ENCODE measurements at places on chromosomes 2 and 18.

GRCh38 chr2:63784461-63784860 is 57.2 kb upstream of the UGP2 start:
- peaks cover 26% of the 10 kb centered on the region for H3K4me1 ChIP-seq
- no peak overlapping the region for H3K27ac ChIP-seq
- DNase-seq, result no peak
- no peaks in the 10 kb centered on the region for H3K27me3 ChIP-seq
- H3K4me3 ChIP-seq, result no peak overlapping the region
- H3K36me3 ChIP-seq, result no peaks in the 10 kb centered on the region

- no peaks in the 10 kb centered on the region for H3K4me1 ChIP-seq
- no peak overlapping the region for H3K4me3 ChIP-seq
- no peak overlapping the region for H3K27ac ChIP-seq
- no peaks in the 10 kb centered on the region for H3K27me3 ChIP-seq
- H3K36me3 ChIP-seq, result no peaks in the 10 kb centered on the region
- DNase-seq, result no peak
These were observed 89.4 kb upstream of the SPTBN1 start for GRCh38 chr2:54366487-54367280.

- no peak for DNase-seq
- H3K27ac ChIP-seq, result no peak overlapping the region
- H3K36me3 ChIP-seq, result no peaks in the 10 kb centered on the region
These were observed 231.6 kb upstream of the SMAD2 start for GRCh38 chr18:48161911-48162698.

GRCh38 chr2:19351499-19351898 is 6.9 kb downstream of the OSR1 start:
- DNase-seq, result no peak
- peaks cover 31% of the 10 kb centered on the region for H3K4me1 ChIP-seq
- H3K27me3 ChIP-seq, result peaks cover 75% of the 10 kb centered on the region
- H3K27ac ChIP-seq, result no peak overlapping the region
- peak overlapping the region; percentile 26 for H3K4me3 ChIP-seq

- H3K4me1 ChIP-seq, result no peaks in the 10 kb centered on the region
- no peak overlapping the region for H3K27ac ChIP-seq
- no peak for DNase-seq
These were observed 21.1 kb upstream of the TMEM163 start for GRCh38 chr2:134739879-134740301.

GRCh38 chr2:202599911-202600310 is 34.9 kb upstream of the FAM117B start:
- no peak overlapping the region for H3K4me3 ChIP-seq
- H3K36me3 ChIP-seq, result no peaks in the 10 kb centered on the region
- H3K27me3 ChIP-seq, result no peaks in the 10 kb centered on the region

- H3K4me1 ChIP-seq, result no peaks in the 10 kb centered on the region
- no peak overlapping the region for H3K27ac ChIP-seq
- H3K27me3 ChIP-seq, result no peaks in the 10 kb centered on the region
- H3K36me3 ChIP-seq, result no peaks in the 10 kb centered on the region
These were observed 110.6 kb upstream of the TNP1 start for GRCh38 chr2:216970359-216970915.

DNA sequence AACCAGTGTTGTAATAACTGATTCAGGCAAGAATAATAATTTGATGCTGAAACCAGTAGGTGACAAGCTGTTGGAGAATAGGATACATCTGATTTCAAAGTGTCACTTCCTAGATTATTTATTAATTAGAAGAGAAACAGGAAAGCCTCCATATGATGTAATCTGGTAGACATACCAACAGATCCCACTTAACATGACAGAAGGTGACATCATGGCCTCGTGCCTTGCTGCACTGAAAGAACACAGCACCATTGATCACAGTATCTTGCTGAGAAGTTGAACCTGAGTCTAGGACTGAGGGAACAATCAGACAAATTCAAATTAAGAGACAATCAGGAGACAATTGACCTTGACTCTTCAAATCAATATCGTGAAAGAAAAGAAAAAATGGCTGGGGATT is 131.6 kb upstream of the DLGAP1 start:
- H3K27me3 ChIP-seq, result no peaks in the 10 kb centered on the region
- H3K4me3 ChIP-seq, result no peak overlapping the region
- no peaks in the 10 kb centered on the region for H3K4me1 ChIP-seq
- H3K27ac ChIP-seq, result no peak overlapping the region
- H3K36me3 ChIP-seq, result no peaks in the 10 kb centered on the region
- no peak for DNase-seq

- no peaks in the 10 kb centered on the region for H3K36me3 ChIP-seq
- H3K27me3 ChIP-seq, result no peaks in the 10 kb centered on the region
- H3K27ac ChIP-seq, result no peak overlapping the region
- no peaks in the 10 kb centered on the region for H3K4me1 ChIP-seq
These were observed 69.8 kb downstream of the CYBRD1 start for GRCh38 chr2:171592036-171592555.

- H3K27me3 ChIP-seq, result no peaks in the 10 kb centered on the region
- H3K36me3 ChIP-seq, result no peaks in the 10 kb centered on the region
- no peak overlapping the region for H3K27ac ChIP-seq
- DNase-seq, result no peak
- no peak overlapping the region for H3K4me3 ChIP-seq
These were observed 38.7 kb downstream of the MCFD2 start for GRCh38 chr2:46876741-46877384.

GRCh38 chr18:37270666-37271052 is 294.9 kb downstream of the CELF4 start:
- no peak for DNase-seq
- no peaks in the 10 kb centered on the region for H3K4me1 ChIP-seq
- no peak overlapping the region for H3K4me3 ChIP-seq
- no peak overlapping the region for H3K27ac ChIP-seq
- no peaks in the 10 kb centered on the region for H3K36me3 ChIP-seq

DNA sequence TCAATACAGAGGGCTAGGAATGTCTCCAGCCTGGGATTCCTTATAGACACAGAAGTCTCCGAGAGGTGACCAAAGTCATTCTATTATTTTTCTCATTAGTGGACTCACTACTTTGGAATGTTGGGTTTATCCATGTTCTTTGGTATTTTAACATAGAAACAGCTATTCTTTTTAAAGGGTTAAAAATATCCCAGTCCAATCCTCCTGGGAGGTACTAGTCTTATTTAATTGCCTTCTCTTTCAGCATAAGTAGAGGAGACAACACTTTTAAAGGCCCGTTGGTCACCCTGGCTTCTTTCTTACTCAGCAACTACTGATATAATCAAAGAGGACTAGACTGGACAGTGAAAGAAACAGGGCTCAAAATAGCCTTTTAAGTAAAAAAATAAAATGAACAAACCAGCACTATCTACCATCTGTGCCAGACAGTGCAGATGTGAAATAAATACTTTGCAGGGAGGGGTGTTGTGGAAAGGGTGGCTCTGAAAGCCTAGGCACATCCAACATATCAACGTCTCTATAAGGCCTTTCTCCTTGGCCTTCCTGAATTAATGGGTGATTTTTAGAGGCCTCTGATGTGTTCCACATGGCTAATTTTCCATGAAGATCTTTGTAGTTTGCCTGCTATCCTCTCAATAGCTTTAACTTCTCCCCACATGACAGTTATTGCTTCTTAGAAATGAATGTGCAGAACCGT is 334.4 kb upstream of the THUMPD2 start:
- H3K36me3 ChIP-seq, result no peaks in the 10 kb centered on the region
- H3K4me3 ChIP-seq, result no peak overlapping the region
- no peak overlapping the region for H3K27ac ChIP-seq
- no peak for DNase-seq
- H3K27me3 ChIP-seq, result no peaks in the 10 kb centered on the region
- no peaks in the 10 kb centered on the region for H3K4me1 ChIP-seq

GRCh38 chr2:109065391-109065734 is 63.6 kb upstream of the SH3RF3 start:
- no peaks in the 10 kb centered on the region for H3K27me3 ChIP-seq
- no peak overlapping the region for H3K4me3 ChIP-seq
- H3K4me1 ChIP-seq, result peaks cover 10% of the 10 kb centered on the region
- H3K27ac ChIP-seq, result no peak overlapping the region
- no peak for DNase-seq

- no peaks in the 10 kb centered on the region for H3K4me1 ChIP-seq
- H3K36me3 ChIP-seq, result no peaks in the 10 kb centered on the region
- H3K27me3 ChIP-seq, result no peaks in the 10 kb centered on the region
- DNase-seq, result no peak
- no peak overlapping the region for H3K4me3 ChIP-seq
These were observed 99.3 kb upstream of the FN1 start for GRCh38 chr2:215535125-215535668.

GRCh38 chr18:27008575-27008974 is 143.1 kb upstream of the AQP4 start:
- no peak overlapping the region for H3K27ac ChIP-seq
- no peaks in the 10 kb centered on the region for H3K27me3 ChIP-seq
- no peaks in the 10 kb centered on the region for H3K36me3 ChIP-seq
- no peaks in the 10 kb centered on the region for H3K4me1 ChIP-seq

- no peaks in the 10 kb centered on the region for H3K36me3 ChIP-seq
- H3K4me1 ChIP-seq, result no peaks in the 10 kb centered on the region
- H3K4me3 ChIP-seq, result no peak overlapping the region
- no peak overlapping the region for H3K27ac ChIP-seq
These were observed 77.2 kb downstream of the CD28 start for GRCh38 chr2:203783496-203784203.

GRCh38 chr2:11665028-11665427 is 5.0 kb downstream of the NTSR2 start:
- H3K27me3 ChIP-seq, result peaks cover 13% of the 10 kb centered on the region
- no peaks in the 10 kb centered on the region for H3K4me1 ChIP-seq
- H3K4me3 ChIP-seq, result no peak overlapping the region
- no peak for DNase-seq

DNA sequence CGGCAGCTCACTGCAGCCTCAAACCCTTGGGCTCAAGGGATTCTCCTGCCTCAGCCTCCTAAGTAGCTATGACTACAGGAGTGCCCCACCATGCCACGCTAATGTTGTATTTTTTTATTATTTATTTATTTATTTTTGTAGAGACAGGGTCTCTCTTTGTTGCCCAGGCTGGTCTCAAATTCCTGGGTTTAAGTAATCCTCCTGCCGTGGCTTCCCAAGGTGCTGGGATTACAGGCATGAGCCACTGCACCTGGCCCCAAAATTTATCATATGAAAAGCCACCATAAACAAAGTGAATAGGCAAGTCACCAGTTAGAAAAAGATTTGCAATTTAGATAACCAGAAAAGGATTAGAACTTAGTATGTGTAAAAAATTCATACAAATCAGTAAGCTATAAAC is 138.6 kb upstream of the NCK2 start:
- H3K27me3 ChIP-seq, result no peaks in the 10 kb centered on the region
- no peak overlapping the region for H3K4me3 ChIP-seq
- peaks cover 6% of the 10 kb centered on the region for H3K4me1 ChIP-seq
- H3K36me3 ChIP-seq, result no peaks in the 10 kb centered on the region
- no peak for DNase-seq

GRCh38 chr2:150426724-150427123 is 60.7 kb downstream of the RND3 start:
- no peak for DNase-seq
- H3K36me3 ChIP-seq, result no peaks in the 10 kb centered on the region
- no peaks in the 10 kb centered on the region for H3K4me1 ChIP-seq
- H3K27ac ChIP-seq, result no peak overlapping the region

DNA sequence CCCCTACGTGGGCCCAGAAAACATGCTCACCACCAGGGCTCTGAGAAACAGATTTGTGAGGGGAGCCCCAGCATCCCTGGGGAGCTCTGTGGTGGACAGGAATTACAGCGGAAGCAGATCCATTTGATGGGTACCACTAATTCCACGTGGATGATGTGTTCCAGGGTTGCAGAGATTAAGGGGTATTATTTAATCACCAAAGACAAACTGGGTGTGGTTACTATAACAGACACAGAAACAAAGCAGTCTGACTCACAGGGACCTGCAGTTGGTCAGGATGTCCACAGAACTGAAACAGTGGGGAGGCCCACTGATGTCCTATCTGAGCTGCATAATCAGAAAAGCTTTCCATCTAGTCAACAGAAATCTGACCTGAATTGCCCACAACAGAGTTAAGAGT is 65.8 kb downstream of the PSMG2 start:
- no peaks in the 10 kb centered on the region for H3K36me3 ChIP-seq
- H3K27me3 ChIP-seq, result no peaks in the 10 kb centered on the region
- H3K4me3 ChIP-seq, result no peak overlapping the region
- H3K4me1 ChIP-seq, result no peaks in the 10 kb centered on the region

- no peaks in the 10 kb centered on the region for H3K27me3 ChIP-seq
- no peak overlapping the region for H3K27ac ChIP-seq
- H3K4me3 ChIP-seq, result no peak overlapping the region
- H3K4me1 ChIP-seq, result no peaks in the 10 kb centered on the region
- no peak for DNase-seq
- no peaks in the 10 kb centered on the region for H3K36me3 ChIP-seq
These were observed 82.4 kb upstream of the PDE1A start for GRCh38 chr2:182509216-182509615.

DNA sequence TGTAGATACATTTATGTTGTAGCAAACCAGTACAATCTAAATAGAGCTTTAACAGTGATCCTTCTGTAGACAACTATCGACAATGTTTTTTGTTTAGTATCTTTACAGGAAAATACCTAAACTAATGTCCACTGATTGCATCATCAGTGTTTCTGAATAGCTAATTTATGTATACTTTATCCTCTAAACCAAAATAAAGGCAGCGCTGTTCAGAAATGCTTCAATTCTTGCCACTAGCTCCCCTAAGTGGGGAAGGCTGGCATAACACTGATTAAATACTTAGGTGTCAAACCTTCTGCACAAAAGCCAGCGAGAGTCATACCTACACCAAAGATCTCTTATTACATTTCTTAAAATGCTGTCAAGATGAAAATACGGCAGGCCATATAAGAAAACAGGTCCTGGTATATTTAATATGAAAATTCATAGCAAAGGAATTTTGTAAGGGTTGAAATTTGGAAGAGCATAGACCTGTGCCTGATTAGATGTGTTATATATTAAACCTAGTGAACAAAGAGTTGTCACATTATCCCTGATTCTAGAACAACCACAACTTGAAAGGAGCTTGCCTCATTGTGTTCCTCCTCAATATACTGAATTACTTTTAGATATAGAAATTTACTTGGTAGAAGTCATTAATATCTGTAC is 1693.4 kb upstream of the SLC39A10 start:
- peak; percentile 50 for DNase-seq
- no peaks in the 10 kb centered on the region for H3K4me1 ChIP-seq
- H3K27ac ChIP-seq, result no peak overlapping the region
- no peak overlapping the region for H3K4me3 ChIP-seq

GRCh38 chr18:13305301-13305700 is 86.7 kb downstream of the LDLRAD4 start:
- H3K36me3 ChIP-seq, result no peaks in the 10 kb centered on the region
- no peak overlapping the region for H3K4me3 ChIP-seq
- H3K27me3 ChIP-seq, result no peaks in the 10 kb centered on the region
- DNase-seq, result no peak
